ENCODE measurements at places on chromosomes 16 and 17.

- H3K36me3 ChIP-seq, result no peaks in the 10 kb centered on the region
- H3K27ac ChIP-seq, result no peak overlapping the region
- peak overlapping the region; percentile 23 for H3K4me3 ChIP-seq
Measured at GRCh38 chr16:31529937-31530312, 2.2 kb downstream of the AHSP start.

DNA sequence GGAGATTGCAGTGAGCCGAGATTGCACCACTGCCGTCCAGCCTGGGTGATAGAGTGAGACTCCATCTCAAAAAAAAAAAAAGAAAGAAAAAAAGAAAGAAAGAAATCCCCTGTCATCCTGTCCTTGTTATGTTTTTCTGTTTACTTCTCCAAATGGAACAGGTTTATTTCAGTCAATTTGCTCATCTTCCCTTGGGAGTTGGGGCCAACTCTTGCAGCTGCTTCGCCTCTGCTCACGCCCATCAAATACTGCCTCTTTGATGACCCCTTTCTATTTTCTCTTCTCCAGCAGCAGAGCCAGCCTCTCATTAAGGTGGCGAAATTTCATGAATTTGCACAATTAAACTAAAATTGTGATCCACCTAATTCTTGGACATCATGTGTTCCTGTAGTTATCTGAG lies 173.4 kb downstream of the ZNF18 start:
- no peak overlapping the region for H3K27ac ChIP-seq
- H3K36me3 ChIP-seq, result no peaks in the 10 kb centered on the region
- ATAC-seq, result no peak
- no peaks in the 10 kb centered on the region for H3K4me1 ChIP-seq

- H3K27me3 ChIP-seq, result no peaks in the 10 kb centered on the region
- H3K4me1 ChIP-seq, result peaks cover 25% of the 10 kb centered on the region
- H3K27ac ChIP-seq, result no peak overlapping the region
- no peak for ATAC-seq
- H3K36me3 ChIP-seq, result no peaks in the 10 kb centered on the region
Measured at GRCh38 chr17:3744014-3744413, 20.3 kb downstream of the HASPIN start.

- ATAC-seq, result no peak
- H3K4me3 ChIP-seq, result no peak overlapping the region
- peaks cover 44% of the 10 kb centered on the region for H3K27me3 ChIP-seq
- no peak overlapping the region for H3K27ac ChIP-seq
- H3K36me3 ChIP-seq, result no peaks in the 10 kb centered on the region
- no peaks in the 10 kb centered on the region for H3K4me1 ChIP-seq
Measured at GRCh38 chr16:86411897-86412296, 98.4 kb upstream of the FOXF1 start.

- H3K4me1 ChIP-seq, result peaks cover 13% of the 10 kb centered on the region
- H3K27ac ChIP-seq, result peak overlapping the region; percentile 53
- H3K4me3 ChIP-seq, result no peak overlapping the region
Measured at GRCh38 chr16:50310308-50311133, 44.2 kb downstream of the ADCY7 start.

- no peak overlapping the region for H3K27ac ChIP-seq
- no peaks in the 10 kb centered on the region for H3K36me3 ChIP-seq
- H3K4me3 ChIP-seq, result no peak overlapping the region
- H3K27me3 ChIP-seq, result peaks cover 37% of the 10 kb centered on the region
- no peaks in the 10 kb centered on the region for H3K4me1 ChIP-seq
Measured at GRCh38 chr16:1146409-1146808, 6.5 kb upstream of the CACNA1H start.

DNA sequence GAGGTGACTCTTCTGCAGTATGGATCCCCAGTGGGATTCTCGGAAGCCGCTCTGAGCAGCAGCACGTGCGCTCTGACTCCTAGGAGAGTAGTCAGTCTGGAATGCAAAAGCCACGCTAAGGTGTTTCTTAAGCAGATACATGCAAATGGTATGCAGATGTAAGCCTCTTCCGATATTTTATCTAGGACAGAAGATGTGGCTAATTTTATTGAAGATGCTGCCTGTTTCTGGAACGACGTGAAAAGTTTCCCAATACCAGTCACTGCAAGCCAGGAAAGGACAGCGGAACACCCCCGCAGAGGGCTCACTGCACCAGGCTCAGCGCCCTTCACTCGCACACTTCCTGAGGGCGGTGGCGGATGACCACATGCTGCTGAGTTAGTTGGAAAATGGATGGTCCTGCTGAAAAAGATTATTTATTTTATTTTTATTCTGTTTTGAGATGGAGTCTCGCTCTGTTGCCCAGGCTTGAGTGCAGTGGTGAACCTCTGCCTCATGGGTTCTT lies 10.1 kb downstream of the FADS6 start:
- H3K27me3 ChIP-seq, result peaks cover 71% of the 10 kb centered on the region
- no peak overlapping the region for H3K4me3 ChIP-seq
- H3K4me1 ChIP-seq, result no peaks in the 10 kb centered on the region
- ATAC-seq, result no peak
- no peak overlapping the region for H3K27ac ChIP-seq

DNA sequence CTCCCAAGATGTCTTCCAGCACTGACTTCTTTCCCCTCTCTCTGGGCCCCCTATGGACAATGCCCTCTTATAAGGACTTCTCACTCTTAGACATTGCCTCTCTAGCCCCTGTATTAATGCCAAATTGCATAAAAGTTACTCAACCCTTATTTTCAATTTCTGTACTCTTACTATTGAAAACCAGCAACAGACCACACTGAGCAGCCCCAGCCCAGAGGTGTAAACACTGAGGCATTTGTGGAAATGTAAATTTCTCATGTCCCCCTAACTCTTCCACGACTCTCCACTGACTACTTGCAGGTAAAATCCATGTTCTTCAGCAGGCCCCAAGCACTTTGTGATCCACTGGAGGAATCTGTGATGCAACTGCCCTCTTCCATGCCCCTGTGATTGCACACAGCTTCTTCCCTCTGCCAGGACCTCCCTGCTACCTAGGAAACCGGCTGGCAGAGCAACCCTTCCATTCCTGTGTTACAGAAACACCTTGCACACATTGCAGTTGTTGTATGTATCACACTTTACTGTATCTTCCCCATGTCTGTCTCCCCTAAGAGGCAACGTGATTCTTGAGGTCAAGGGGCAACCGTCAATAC lies 4.4 kb downstream of the N4BP1 start:
- no peak overlapping the region for H3K4me3 ChIP-seq
- H3K4me1 ChIP-seq, result peaks cover 23% of the 10 kb centered on the region
- ATAC-seq, result no peak
- no peaks in the 10 kb centered on the region for H3K27me3 ChIP-seq
- no peak overlapping the region for H3K27ac ChIP-seq
- H3K36me3 ChIP-seq, result no peaks in the 10 kb centered on the region

DNA sequence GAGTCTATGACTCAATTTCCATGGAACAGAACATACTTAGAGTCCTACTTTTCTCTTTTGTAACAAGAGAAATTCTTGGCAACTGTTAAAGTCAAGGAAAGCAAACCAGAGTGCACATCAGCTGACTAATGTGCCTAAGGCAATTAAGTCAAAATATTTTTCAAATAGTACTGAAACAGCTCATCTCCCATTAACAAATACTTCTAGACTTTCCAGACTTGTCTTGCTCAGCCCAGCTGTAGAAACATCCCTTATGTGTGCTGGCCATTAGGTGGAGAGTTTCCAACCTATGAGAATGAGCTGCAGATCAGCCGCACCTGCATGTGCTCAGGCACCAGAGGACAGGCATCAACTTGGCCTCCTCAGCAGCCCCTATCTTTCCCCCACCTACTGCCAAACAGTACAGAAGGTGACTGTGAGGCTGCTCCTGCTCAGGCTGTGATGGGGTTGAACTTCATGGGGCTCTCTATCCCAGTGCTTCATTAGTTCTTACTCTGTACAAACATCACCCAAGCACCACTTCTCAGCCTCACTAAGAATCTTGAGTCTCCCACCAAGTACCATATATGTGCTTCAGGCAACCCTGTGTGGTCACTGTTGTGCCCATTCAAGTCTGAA lies 32.2 kb downstream of the TEX2 start:
- H3K4me3 ChIP-seq, result no peak overlapping the region
- no peak for ATAC-seq
- H3K4me1 ChIP-seq, result peaks cover 10% of the 10 kb centered on the region
- no peaks in the 10 kb centered on the region for H3K27me3 ChIP-seq

- ATAC-seq, result no peak
- no peak overlapping the region for H3K4me3 ChIP-seq
- H3K27me3 ChIP-seq, result no peaks in the 10 kb centered on the region
- H3K36me3 ChIP-seq, result no peaks in the 10 kb centered on the region
- H3K27ac ChIP-seq, result no peak overlapping the region
Measured at GRCh38 chr17:67281743-67282142, 36.7 kb upstream of the HELZ start.

DNA sequence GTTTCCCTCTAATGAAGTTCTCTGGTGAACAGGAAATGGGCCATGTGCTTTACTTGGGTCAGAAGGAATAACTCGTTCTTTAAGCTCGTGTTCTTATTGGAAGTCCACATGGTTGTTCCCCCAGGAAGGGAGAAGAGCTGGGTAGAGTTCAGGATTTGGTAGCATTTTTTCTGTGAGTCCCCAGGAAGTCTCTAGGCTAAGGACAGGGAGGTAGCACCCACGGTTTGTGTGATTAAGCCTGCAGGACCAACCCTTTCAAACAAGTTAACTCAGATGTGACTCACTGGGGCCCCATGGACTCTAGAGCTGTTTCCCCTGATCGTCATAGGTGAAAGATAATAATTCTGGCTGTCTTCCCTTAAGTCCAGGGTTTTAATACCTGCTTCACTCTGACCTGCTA lies 16.4 kb downstream of the SAP30BP start:
- H3K4me3 ChIP-seq, result no peak overlapping the region
- H3K27ac ChIP-seq, result no peak overlapping the region
- H3K4me1 ChIP-seq, result peaks cover 57% of the 10 kb centered on the region
- H3K27me3 ChIP-seq, result no peaks in the 10 kb centered on the region

- H3K36me3 ChIP-seq, result no peaks in the 10 kb centered on the region
- H3K27ac ChIP-seq, result peak overlapping the region; percentile 71
- no peaks in the 10 kb centered on the region for H3K27me3 ChIP-seq
Measured at GRCh38 chr17:17849845-17850373, 13.1 kb upstream of the SREBF1 start.

DNA sequence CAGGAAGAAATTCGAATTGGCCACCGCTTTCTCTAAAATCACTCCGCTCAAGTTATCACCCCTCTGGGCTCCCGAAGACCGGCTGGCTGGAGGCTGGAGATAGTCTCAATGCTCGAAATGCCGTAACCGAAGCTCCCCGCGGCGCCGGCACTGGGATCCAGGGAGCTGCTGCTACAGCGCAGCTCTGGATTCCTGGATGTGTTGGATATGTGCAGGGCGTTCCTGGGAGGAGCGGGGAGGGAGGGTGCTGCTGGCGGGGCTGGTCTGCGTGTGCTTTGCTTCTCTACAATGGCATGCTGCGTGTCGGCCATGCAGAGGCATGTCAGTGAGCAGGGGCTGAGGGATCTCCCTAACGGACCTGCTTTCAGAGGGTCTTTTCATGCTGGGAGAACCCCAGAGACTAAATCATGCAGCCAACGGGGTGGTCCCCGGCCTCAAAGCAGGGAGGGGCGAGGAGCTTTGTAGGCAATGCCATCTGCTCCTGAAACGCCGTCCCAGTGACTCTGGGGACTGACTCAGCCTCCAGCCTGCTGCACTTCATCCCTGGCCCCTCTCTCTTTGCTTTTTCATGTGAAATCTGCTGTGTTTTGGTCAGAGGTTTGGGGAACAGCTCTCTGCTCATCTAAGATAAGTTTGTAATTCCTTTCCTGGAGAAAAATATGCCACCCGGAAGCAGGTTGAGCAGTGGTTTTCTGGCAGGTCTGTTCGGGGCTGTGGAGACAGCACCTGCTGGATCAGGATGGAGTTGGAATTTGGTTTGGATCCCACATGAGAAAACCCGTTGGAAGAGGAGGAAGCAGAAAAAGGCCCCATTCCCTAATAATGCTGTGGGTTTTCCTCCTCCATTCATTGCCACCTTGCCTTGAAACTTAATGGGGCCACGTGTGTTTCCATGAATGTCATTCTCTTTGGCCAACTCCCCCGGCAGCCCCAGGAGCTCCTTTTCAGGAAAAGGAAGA lies 311.4 kb downstream of the SEC14L1 start:
- peak overlapping the region; percentile 92 for H3K4me3 ChIP-seq
- peaks cover 63% of the 10 kb centered on the region for H3K4me1 ChIP-seq
- no peaks in the 10 kb centered on the region for H3K27me3 ChIP-seq
- H3K36me3 ChIP-seq, result peaks cover 51% of the 10 kb centered on the region
- peak overlapping the region; percentile 100 for H3K27ac ChIP-seq

DNA sequence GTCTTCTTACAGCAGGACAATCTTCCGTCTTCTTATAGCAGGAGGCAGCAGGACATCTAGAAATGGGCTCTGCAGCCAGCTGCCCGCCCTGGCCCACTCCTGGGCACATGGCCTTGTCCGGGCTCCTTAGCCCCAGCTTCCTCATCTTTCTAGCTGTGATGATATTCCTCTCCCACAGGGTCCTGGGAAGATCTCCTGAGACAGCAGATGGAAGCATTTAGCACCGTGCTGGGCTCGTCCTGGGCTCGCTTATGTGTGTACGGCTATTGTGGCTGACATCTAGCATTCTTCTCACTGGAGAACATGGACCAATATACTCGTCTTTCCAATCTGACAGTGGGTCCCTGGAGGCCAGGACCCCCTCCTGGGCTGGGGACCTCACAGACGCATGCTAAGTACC lies 48.5 kb downstream of the TIMM22 start:
- no peaks in the 10 kb centered on the region for H3K27me3 ChIP-seq
- H3K4me3 ChIP-seq, result no peak overlapping the region
- peaks cover 53% of the 10 kb centered on the region for H3K36me3 ChIP-seq
- ATAC-seq, result no peak
- H3K27ac ChIP-seq, result no peak overlapping the region

DNA sequence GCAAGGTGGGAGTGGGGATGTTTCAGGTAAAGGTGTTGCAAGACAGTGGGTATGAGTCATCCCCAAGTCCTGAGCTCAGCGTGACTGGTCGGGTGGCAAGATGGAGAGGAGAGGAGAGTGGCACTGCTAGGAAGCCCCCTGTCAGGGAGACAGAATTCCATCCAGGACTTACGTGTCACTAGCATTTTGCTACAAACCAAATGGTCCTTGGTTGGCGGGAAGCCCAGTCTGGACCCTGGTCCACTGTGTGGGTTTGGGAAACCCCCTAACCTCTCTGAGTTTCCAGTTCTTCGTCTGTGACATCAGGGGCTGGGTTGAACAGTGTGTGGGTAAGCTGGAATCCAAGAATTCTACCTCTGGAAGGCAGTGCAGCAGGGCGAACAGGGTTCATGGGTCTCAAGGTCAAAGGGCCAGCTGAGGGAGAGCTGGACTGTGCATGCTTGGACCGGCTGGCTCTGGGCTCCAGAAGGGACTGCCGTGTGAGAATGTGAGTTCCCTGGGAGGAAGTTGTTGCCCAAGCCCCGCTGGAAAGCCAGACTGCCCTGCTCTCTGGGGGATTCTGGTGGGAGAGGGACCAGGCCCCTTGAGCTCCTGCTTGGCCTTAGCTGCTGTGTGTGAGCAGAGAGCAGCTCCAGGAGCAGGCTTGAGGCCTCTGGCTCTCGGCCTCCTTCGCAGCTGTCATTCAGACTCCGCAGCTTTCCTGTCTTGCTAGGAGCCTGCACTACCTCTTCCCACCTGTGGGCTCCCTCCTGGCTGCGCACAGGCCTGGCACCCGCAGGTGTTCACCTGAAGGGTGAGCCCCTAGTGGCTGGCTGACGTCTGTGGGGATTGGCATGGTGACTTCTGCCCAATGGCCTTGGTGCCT lies 84.6 kb downstream of the NT5M start:
- H3K27me3 ChIP-seq, result peaks cover 54% of the 10 kb centered on the region
- peaks cover 11% of the 10 kb centered on the region for H3K4me1 ChIP-seq
- no peak overlapping the region for H3K4me3 ChIP-seq
- no peak overlapping the region for H3K27ac ChIP-seq
- H3K36me3 ChIP-seq, result no peaks in the 10 kb centered on the region
